Fibroblast of skin of abdomen (primary cell): ENCODE measurements at places on chromosomes 16 and 17.

- no peak for DNase-seq
These were observed 81.5 kb downstream of the PLCG2 start for GRCh38 chr16:81860287-81861266.

- DNase-seq: no peak
These were observed 114.7 kb downstream of the AMFR start for GRCh38 chr16:56310690-56311089.

DNA sequence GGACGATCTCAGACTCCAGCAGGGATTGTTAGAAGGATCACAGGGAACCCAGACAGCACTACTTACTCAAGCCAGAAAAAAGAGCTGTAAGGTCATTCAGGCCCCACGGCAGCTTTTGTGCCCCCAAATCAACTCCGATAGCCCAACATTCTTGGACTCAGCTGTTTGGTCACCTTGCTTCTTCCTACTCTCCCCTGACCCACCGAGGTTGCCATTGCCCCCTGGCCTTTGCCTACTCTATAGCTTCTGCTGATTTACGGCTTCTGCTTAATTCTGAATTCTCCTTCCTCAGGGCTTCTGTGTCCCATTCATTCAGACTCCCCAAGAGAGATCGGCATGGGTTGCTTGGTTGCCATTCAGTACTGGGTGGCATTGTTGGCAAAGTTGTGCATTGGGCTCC lies 8.6 kb upstream of the ITPRIPL2 start:
- no peak for DNase-seq

- peak; percentile 91 for DNase-seq
These were observed 2.7 kb downstream of the FHOD1 start for GRCh38 chr16:67244387-67245185.

DNA sequence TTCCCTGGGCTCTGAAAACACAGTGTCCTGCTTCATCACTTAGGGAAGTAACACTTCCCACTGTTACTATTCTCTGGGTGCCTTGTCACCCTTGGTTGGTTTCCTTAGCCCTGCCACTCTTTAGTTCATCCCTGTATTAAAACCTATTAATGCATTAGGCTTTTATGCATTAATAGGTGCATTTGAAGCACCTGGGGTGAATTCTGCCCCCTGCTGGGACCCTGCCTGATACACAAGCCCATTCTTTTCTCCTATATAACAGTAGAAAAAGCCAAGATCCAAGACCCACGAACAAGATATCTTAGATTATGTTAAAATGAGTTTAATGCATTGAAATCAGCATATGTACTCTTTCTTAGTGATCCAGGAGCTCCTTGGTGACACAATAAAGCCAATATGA lies 235.7 kb downstream of the PMP22 start:
- DNase-seq: no peak

DNA sequence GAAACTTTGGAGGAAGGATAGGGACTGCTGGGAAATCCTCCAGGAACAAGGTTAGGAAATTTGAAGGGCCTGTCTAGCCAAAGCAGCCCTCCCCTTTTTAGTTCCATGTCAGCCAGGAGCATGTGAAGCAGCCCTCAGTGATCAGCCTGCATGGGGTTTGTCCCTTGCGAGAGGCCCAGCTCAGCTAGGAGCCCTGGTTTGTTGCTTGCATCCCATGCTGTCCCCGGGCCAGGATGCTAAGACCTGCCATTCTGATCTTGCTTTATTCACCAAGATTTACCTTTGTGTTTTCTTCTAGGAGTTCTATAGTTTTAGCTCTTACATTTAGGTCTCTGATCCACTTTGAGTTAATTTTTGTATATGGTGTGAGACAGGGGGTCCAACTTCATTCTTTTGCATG lies 27.6 kb downstream of the CLUAP1 start:
- no peak for DNase-seq

DNA sequence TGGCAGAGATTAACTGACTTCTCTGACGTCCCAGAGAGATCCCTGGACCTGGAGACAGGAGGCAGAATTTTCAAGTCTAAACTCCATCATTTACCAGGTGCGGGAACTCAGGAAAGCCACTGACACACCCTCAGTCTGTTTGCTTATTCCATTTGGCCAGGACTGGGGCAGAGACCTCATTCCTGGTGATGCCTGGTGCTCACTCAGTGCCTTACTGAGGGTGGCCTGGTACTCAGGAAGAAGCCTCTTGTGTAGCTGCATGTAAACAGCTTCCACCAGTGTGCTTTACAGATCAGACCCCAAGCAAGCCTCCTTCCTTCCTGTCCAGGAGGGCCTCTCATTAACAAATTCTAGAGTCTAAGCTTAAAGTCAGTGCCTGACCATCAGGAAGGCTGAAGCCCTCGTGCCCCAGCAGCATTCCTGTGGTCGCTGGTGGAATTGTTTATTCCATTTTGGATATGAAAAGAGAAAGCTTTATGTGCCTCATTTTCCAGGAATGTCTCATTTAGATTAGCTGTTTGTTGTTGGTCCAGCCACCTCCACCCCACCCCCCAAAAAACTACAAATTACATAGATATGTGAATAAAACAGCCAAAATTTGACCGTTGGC lies 236.1 kb upstream of the CDH5 start:
- DNase-seq: peak; percentile 68

- DNase-seq: no peak
These were observed 369.6 kb upstream of the MAF start for GRCh38 chr16:79970087-79970486.

DNA sequence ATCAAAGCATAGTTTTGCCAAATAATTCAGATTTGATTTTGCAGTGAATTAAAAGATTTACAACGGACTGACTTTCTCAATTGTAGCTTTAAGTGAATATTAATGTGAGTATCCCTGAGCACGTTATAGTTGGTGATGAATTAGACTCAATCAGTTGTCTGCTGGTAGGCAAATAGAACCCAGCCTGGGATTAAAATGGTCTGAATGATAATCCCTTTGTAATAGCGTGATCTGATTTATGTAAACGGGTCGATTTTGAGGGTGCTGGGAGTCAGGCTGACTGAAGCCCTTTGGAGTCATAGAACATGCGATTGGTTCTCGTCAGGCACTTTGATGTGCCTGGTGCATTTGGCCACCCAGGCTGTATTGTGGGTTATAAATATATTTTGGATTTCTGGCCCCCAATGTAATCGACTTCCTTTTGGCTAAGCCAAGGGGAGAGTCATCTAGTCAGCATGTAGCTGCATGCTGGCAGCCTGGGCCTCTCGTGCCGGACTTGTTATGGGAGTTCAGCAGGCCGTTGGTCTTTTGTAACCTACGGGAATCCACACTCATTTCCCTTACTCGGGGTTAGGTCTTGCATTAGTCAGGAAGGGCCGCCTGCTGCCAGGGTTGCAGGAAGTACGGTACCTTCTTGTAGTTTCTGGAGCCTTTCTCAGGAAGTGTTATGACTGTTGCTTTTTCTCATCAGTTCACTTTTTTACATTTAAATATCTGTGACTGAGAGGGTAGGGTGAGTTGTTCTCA lies 5.4 kb downstream of the PGS1 start:
- DNase-seq: peak; percentile 95

DNA sequence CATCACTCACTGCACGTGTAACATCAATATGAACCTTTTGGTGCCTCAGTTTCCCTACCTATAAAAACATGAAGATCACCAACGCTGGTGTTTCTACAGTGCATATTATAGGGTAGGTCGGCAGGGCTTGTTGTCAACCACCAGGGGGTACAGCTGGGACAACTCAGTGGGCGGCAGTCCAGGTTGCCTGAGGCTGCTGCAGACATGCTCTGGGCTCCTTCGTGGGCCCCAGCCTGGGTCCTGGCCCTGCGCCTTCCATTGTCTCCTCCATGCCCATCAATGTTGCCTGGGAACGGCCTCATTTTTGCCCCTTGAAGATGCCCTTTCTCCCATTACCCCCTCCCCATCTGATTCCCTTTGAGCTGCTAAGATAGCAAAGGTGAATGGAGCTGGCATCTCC lies 89.8 kb downstream of the GSG1L start:
- DNase-seq: no peak

- DNase-seq: peak; percentile 56
These were observed 506.1 kb downstream of the CDH11 start for GRCh38 chr16:64615630-64616280.

GRCh38 chr16:4694642-4695451 lies 1.5 kb downstream of the NUDT16L1 start:
- DNase-seq: no peak

GRCh38 chr16:73955702-73956101 lies 340.9 kb upstream of the PSMD7 start:
- no peak for DNase-seq

GRCh38 chr16:49745311-49745747 lies 110.6 kb downstream of the ZNF423 start:
- no peak for DNase-seq

GRCh38 chr17:77235370-77235941 lies 94.7 kb downstream of the SEC14L1 start:
- DNase-seq: peak; percentile 97

- DNase-seq: no peak
These were observed 9.8 kb downstream of the MSRB1 start for GRCh38 chr16:1933097-1933661.

DNA sequence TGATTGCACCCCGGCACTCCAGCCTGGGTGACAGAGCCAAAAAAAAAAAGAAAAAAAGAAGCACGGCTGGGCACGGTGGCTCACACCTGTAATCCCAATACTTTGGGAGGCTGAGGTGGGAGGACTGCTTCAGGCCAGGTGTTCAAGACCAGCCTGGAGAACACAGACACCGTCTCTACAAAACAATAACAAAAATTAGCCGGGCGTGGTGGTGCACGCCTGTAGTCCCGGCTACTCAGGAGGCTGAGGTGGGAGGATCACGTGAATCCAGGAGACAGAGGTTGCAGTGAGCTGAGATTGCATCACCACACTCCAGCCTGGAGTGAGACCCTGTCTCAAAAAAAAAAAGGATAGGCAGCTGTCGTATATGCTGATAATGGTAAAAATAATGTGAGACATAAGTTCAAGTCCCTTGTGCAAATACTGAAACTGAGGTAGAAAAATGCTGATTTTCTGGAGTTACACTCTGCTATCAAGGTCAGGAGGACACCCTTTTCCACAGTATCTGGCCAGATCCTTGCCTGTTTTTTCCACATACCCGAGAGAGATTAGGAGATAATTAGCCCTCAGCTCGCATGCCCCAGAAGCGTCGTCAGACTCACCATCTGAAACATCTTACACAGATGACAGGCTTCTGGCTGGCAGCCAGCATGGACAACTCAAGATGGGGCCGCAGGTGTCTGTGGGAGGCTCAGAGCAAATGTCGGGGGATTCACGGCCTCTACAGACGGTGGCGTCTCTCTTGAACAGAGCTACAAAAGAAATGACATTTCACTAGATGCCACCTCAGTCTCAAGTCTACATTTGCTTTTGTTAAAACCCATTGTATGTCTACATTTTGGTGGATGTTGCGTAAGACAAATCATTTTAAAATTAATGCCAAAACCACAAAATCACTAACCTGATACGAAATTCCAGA lies 36.8 kb downstream of the WDR45B start:
- peak; percentile 73 for DNase-seq

- DNase-seq: no peak
These were observed 26.7 kb upstream of the PRM1 start for GRCh38 chr16:11307639-11308492.

DNA sequence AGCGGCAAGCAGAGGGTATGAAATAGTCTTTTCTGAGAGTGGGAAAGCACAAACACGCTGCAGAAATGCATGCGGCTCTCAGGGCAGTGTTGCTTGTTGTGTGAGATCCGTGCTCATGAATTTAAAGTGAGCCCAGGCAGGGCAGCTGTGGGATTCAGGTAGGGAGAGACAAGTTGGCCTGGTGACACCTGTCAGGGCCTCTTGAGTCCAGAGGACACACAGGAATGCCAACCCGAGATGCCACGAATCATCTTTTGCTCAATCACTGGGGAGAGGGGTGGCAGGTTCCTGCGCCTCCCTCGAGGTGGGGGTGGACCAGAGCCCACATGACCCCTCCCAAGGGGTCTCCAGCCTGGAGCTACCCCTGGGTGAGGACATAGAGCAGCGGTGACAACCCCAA lies 211.9 kb downstream of the GSG1L start:
- DNase-seq: no peak

DNA sequence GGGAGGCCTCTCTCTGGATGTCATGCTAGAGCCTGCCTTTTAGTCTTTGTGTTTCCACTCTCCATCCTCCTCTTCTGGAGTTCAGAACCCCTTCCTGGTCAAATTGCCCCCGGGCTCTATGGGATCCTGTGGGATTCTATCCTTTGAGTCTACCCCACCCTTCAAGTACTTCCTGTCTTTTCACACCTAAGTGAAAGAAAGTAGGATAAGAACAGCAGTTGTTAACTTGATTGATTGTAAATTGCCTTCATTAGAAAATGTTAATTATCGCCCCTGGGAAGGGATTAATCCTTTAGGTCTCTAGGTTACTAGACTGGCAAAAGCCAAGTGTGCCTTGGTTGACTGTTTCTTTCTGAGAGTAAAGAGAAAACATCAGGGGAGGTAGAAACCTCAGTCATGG lies 30.1 kb downstream of the PRKCB start:
- no peak for DNase-seq

DNA sequence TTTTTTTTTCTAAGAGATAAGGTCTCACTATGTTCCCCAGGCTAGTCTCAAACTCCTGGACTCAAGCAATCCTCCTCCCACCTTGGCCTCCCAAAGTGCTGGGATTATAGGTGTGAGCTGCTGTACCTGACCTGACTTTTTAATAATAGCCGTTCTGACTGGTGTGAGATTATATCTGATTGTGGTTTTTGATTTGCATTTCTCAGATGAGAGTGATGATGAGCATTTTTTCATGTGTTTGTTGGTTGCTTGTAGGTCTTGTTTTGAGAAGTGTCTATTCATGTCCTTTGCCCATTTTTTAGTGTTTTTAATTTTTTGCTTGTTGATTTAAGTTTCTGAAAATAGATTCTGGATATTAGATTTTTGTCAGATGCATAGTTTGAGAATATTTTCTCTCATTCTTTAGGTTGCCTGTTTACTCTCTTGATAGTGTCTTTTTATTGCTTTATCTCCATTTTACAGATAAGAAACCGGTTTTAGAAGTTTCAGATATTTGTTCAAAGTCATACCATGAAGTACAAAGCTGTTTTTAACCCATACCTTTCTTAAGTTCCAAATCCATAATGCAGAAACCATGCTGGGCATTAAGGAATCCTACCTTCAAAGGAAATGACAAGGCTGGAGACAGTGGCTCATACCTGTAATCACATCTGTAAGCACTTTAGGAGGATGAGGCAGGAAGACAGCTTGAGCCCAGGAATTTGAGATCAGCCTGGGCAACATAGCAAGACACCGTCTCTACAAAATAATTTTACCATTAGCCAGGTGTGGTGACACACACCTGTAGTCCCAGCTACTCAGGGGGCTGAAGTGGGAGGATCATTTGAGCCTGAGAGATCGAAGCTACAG lies 168.4 kb upstream of the TBX2 start:
- no peak for DNase-seq

GRCh38 chr17:32141679-32142037 lies 644 bp upstream of the RHOT1 start:
- DNase-seq: no peak

GRCh38 chr17:7969433-7969832 lies 33.0 kb upstream of the GUCY2D start:
- DNase-seq: no peak
